Osteocyte (in vitro differentiated cells): ENCODE measurements at places on chromosomes 5 and 9.

DNA sequence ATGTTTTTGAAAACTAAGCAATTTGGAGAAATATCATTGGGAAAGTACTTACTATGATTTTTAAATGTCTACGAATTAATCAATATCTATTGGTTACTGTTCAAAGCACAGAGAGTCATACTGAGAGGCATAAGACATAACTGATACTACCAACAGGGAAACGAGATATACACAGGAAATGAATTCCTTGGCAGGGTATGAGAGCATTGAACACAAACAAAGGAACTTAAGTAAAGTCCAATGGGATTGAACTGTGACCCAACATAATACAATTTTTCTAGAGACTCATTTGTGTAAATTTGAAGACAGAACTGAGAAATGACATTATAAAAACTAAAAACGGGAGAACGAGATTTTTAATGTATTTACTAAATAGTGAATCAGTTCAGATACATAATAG lies 1.3 kb upstream of the ITGA1 start:
- no peak for DNase-seq

- DNase-seq = peak; percentile 81
Measured at GRCh38 chr9:133727277-133727875, 10.8 kb downstream of the SARDH start.

DNA sequence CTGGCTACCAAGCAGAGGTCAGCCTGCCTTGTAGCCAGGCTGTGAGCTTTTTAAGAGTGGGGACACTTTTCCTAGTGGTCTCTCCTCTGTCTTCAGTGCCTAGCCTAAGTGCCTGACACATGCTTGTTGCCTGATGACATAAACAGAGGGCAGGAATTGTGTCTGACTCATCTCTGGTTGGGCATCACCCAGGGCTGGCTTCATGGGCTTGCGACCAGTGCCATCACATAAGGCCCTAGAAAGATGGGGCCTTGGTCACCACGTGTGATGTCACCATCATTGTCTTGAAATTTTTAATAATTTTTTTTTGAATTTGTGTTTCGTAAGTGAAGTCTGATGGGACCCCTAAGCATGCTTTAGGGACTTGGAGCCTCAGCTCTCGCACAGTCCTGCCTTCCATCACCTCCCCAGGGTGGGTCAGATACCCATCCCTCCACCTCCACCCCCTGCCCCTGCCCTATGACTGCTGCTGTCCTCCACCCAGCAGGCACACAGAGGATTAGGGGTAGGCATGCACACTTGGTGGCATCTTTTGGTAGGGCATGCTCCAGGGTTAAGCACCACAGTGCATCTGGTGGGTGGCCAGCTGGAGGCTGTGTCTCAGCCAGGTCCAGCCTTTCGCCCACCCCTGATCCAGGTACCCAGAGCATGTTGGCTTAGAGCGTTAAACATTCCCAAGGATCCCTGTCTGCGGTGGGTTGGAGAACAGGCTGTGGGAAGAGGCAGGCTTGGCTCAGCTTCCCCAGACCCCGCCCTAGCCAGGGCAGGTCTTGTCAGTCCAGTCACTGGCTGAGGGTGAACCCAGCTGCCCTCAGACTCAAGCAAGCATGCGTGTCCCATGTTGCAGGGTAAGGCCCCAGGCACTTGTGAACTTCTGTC lies 80.1 kb upstream of the SH3PXD2B start:
- DNase-seq = peak; percentile 68

GRCh38 chr9:128899566-128900322 lies 17.8 kb downstream of the LRRC8A start:
- DNase-seq = no peak

DNA sequence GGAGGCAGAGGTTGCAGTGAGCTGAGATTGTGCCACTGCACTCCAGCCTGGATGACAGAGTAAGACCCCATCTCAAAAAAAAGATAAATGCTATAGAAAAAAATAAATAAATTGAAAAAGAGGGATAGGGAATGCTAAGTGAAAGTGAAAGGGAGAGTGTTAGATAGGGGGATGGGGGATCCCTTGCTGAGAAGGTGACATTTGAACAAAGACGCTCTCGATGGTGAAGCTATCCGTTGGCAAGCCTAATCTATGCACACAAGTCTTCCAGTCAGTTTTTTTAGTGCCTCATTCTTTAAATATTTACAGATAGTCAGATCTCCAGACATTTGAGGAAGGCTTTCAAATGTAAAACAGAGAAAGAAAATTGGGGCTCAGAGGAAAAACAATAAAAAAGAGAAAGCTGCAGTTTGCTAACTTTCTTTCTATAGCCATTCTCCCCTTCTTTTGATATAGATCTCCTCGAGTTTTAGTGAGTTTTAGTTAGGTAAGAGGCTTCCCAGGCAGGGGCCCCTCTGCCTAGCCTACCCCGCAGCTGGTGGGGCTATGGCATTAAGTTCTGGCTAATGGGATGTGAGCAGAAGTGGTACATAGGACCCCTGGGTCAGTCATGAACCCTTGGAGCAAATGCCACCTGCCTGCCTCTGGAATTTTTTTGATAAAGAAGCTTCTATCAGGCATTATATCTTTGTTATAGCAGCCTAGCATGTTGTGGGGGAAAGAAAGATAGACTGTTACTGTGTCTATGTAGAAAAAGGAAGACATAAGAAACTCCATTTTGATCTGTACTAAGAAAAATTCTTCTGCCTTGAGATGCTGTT lies 12.0 kb downstream of the GLRX start:
- DNase-seq = no peak
